ENCODE measurements at places on chromosomes 5 and 9.

DNA sequence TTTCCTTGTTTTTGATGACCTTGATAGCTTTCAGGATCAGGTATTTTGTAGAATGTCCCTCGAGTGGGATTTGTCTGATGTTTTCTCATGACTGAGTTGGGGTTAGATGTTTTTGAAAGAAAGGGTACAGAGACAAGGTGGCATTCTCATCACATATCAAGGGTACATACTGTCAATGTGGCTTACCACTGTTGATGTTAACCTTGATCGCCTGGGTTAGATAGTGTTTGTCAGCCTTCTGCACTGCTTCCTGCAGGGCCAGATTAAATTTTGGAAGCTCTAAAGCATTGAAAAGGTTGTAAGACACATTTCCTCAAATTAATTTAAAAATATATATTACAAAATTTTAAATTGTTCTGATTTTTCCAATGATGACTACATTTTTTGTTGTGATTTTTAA, 287.4 kb upstream of the ACTBL2 start:
- no peak for DNase-seq

GRCh38 chr5:142794537-142794936, 24.4 kb downstream of the ARHGAP26 start:
- DNase-seq = no peak

GRCh38 chr5:125411071-125411743, 664.8 kb upstream of the ZNF608 start:
- DNase-seq = peak; percentile 68

DNA sequence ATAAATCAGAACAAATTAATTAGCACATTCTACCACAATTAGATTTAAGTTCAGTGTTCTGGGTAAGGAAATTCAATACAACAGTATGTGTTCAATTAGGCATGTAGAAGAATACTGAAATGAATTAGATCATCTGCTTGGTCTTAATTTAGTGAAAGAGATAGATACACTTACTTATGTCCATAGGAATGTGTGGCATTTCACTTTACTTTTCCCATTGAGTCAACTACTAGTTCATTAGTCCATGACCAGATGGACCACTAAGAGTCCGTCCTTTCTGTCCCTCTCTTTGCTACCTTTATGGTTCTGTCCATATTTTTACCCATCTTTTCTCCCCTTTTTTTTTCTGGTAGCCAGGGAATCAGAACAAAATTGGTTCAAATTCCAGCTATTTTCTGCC, 276.9 kb downstream of the OSTF1 start:
- DNase-seq = no peak

DNA sequence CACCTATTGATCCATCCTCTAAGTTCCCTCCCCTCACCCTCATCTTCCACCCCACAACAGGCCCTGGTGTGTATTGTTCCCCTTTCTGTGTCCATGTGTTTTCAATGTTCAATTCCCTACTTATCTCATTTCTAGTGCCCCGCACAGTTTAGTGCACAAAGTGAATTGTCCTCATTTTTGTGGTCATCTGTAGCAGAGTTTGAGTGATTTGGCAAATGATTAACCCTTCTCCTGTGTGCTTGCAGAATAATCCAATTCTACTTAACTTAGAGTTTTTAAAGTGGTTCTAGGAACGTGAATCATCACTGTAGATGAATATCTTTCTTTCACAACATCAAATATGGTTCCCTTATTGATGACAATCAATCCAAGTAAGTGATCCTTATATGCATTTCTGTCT, 6.3 kb upstream of the HAPLN1 start:
- DNase-seq = no peak

DNA sequence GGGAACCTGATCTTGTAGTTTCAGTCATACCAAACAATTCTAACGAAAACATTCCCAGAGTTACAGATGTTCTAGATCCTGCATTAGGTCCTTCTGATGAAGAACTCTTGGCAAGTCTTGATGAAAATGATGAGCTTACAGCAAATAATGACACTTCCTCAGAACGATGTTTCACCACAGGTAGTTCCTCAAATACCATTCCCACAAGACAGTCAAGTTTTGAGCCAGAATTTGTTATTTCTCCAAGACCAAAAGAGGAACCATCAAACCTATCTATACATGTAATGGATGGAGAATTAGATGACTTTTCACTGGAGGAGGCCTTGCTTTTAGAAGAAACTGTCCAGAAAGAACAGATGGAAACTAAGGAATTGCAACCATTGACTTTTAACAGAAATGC, 21.0 kb downstream of the RMI1 start:
- DNase-seq = no peak

DNA sequence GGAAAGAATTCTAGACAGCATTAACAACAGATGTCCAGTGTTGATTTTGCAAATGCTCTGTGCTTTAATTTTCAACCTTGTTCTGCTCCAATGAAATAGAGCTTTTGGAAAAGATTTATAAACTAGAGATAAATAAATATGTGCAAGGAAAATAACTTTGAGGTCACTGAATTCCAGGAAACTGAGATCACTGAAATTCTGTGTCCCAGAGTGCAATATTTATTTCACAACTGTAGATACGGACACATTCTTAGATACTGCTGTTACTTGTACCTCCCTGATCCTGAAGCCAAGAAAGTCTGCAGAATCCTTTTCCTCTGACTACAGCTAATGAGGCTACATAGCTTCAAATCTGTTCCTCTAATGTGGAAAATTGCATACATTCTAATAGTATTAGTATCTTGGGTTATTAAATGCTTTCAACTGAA, 222.9 kb downstream of the DOCK8 start:
- DNase-seq = no peak

DNA sequence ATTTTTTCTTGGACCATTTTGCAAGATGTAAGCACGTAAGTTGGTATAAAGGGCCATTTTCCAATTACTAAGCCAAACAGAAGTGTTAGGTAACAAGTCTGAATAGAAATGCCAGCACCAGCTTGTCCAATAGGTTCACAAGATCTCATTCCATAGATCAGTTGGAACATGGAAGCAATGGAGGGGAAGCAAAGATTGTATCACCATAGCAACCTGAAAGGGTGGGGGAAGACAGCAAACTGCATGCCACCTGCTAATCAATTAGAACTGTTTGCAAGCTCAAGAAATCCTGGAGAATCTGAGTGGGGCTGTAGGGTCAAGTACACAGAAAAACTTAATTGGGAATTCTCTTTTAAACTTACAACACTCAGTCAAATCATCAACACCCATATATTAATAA, 264.9 kb upstream of the EFNA5 start:
- DNase-seq = no peak

GRCh38 chr5:40017135-40017534, 592.4 kb upstream of the DAB2 start:
- no peak for DNase-seq

- no peak for DNase-seq
Observed at GRCh38 chr5:32074401-32074800, 99.7 kb downstream of the GOLPH3 start.

GRCh38 chr5:56717253-56717987, 97.9 kb upstream of the MAP3K1 start:
- DNase-seq = no peak

- no peak for DNase-seq
Observed at GRCh38 chr5:60538426-60538825, 161.5 kb downstream of the DEPDC1B start.

DNA sequence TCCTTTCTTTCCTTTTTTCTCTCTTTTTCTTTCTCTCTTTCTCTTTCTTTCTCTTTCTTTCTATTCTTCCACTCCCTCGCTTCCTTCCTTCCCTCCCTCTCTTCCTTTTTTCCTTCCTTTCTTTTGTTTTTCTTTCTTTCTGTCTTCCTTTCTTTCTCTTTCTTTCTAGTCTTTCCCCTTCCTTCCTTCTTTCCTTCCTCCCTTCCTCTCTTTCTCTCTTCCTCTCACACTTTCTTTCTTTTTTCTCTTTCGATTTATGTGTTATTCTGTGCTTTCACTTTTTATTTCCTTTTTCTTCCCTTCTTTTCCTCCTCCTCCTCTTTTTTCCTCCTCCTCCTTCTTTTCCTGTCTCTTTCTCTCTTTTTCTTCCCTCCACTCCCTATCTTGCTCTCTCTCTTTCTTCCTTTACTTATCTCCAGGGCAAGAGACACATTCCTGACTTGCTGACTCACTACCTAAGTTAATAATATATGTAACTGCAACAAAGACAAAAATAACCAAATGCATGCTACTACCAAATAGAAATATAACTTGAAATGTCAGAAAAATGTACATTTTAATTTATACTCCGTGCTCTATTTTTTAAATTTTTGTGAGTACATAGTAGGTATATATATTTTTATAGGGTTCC, 445.5 kb downstream of the GABRG2 start:
- no peak for DNase-seq

- DNase-seq = no peak
Observed at GRCh38 chr5:148474025-148474511, 90.3 kb downstream of the FBXO38 start.

DNA sequence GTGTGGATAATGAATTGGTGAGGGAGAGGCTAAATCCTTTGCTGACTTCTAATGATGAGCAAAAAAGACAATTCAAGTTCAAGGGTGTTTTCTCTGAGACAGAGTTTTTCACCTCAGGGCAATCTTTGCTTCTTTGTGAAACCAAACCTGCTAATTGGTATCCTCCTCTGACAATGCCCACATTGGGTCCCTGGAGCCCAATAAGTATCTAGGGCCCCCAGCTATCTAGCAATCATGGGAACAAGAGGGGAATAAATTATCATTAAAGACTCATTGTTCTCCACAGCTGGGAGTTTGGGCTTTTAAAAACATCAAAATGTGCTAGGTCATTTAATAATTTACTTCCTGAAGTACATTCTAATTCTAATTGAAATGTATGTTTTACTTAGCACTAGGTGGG, 227.3 kb downstream of the TMEM167A start:
- DNase-seq = no peak

- DNase-seq = no peak
Observed at GRCh38 chr5:14551211-14551610, 30.4 kb upstream of the OTULINL start.
